ENCODE measurements at places on chromosomes 7 and 10.
A peak's percentile ranks its signal among the peaks of the same experiment; 100 is the strongest.

- peak; percentile 46 for DNase-seq
Observed at GRCh38 chr10:329361-330099, 194.3 kb downstream of the ZMYND11 start.

- DNase-seq, result peak; percentile 11
Observed at GRCh38 chr7:7970237-7970530, 1.6 kb downstream of the GLCCI1 start.

DNA sequence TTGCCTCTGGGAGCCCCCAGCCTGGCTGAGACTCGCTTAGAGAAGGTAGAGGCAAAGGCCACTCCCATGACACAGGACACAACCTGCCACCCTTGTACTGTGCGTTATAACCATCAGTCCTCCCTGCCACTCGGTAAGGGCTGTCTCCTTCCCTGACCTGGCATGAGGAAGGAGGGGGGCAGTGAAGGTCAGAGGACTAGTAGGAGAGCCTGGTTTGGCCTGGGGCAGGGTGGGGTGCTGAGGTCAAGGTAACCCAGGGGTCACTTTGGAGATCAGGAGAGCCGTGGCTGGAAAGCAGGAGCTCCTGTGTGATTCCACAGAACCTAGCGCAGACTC is 6.9 kb upstream of the TNRC18 start:
- no peak for DNase-seq

DNA sequence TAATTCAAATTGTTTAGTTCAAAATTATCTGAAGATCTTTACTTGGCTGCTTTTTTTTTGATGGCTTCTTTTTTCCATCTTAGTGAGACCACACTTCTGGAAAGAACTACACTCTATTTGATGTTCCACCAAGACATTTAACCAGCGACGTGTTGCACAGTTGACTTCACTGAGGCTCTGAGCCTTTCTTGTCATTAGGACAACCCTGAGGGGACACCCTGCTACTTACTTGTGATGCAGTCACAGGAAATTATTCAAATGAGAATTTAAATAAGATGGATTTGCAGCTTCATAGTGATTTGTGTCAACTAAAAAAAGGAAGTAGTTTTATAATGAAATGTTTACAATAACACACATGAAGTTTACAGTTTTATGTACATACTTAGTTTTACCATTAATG is 25.6 kb upstream of the PIK3CG start:
- no peak for DNase-seq

DNA sequence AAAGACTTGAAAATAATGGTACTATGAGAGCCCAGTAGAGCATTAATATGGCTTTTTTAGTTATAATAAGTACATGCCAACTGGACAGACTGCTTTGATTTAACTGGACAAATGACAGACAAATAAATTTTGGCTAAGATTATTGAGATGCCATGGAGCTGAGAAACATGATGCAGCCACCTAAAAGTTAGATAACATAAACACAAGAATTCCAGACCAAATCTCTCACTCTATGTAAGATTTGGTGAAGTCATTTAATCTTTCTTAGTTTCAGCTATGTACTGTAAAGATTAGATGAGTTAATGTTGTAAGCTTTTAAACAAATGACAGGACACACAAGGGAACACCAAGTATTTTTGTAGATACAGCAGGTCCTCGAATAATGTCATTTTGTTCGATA is 118.2 kb downstream of the CACNA2D1 start:
- DNase-seq, result no peak

DNA sequence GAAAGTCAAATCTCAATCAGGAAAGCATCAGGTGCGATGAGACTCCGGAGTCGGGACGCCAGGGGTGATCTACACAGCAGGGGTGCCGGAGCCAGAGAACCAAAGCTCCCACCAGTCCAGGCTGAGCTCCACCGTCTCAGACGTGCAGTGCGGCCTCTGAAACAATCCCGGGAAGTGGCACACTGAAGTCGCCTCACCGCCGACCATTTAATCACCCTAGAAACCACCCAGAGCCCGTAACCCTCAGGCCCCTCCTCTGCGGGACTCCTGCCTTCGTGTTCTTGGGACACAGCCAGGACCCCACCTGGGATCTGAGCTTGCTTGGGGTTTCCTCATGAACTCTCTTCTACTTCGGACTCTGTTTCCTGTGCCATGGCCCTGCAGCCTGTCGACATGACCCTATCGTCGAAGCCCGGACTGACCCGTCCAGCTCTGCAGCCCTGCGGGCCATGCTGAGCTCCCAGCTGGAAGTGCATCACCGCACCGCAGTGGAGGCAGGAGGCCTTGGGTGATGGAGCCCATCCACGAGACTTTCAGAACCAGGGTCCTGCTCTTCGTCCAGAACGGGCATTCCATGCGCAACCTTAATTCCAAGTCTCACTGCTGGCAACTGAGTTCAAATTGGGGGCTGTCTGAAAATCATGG is 266.4 kb downstream of the PTPRN2 start:
- no peak for DNase-seq

DNA sequence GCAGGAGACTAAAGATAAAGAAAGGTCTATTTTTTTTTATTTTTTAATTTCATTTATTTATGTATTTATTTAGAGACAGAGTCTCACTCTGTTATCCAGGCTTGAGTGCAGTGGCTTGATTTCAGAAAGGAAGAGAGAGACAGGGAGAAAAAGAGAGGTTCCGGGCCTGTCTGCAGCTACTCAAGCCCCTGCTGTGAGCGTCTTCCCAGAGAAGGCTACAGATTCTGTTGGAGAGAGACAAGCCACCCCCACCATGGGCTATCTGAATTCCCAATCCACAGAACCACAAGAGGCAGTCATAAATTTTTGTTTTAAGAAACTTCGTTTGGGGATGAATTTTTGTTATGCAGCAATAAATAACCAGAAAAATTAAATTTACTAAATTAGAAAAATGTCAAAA is 68.1 kb downstream of the CALN1 start:
- DNase-seq, result no peak

GRCh38 chr10:94133239-94133638 is 139.5 kb downstream of the PLCE1 start:
- no peak for DNase-seq

DNA sequence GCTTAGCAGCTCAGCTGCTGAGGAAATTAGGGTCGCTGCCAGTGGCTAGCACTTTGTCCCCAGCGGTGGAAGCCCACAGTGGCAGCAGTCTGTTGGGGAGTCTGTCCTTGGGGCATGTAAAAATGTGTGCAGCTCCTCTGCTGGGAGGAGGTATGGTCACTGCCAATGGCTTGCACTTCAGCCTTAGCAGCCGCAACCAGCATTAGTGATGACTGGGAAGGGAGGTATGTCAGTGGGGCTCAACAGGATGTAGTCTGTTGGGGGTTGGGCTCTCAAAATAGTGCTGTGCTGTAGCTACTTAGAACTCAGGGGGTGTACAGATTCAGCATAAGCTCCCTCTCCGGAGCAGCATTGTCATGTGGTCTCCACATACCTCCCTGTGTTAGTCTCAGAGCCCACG is 189.9 kb downstream of the ZEB1 start:
- no peak for DNase-seq

DNA sequence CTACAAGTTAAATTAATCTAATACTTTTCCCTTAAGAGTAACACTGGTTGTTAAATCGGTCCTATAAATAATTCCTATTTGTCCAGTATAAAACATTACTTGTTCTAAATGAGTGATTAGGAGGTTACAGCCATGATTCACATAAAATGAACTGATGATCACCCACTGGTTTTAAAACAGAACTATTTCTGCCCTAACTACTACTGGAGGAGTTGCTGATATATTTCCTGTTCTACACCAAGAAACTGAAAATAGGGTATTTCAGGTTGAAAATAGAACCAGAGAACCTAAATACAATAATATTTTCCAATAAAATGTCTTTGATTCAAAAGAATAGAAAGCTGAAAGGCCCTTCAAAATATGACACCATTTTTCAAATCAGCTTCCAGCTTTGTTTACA is 30.9 kb downstream of the DNAJC1 start:
- no peak for DNase-seq

GRCh38 chr7:50803359-50804337 is 21.0 kb upstream of the GRB10 start:
- no peak for DNase-seq

DNA sequence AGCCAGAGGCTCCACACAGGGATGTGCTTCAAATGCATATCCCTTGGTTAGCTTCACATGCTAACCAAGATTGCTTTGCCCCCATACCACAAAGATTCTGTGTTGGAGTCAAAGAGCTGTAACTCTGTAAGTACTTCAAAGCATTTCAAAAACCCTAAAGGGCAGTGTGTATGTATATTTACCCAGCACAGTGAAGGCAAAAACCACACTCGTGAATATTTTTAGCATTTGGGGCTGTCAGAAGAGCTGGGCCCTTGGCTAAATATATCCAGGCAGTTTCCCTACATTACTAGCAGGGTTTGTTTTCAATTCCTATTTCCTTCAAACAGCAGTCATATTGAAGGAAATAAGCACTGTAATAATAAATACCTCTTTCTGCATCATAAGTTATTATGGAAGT is 84.2 kb upstream of the STEAP1B start:
- DNase-seq, result no peak

- no peak for DNase-seq
Observed at GRCh38 chr10:125114761-125115391, 45.5 kb downstream of the CTBP2 start.

- DNase-seq, result peak; percentile 66
Observed at GRCh38 chr10:6416892-6417512, 163.1 kb downstream of the PRKCQ start.

- DNase-seq, result peak; percentile 32
Observed at GRCh38 chr10:35378541-35379210, 42.4 kb downstream of the CCNY start.

- DNase-seq, result no peak
Observed at GRCh38 chr7:12864470-12865046, 177.1 kb downstream of the ARL4A start.

DNA sequence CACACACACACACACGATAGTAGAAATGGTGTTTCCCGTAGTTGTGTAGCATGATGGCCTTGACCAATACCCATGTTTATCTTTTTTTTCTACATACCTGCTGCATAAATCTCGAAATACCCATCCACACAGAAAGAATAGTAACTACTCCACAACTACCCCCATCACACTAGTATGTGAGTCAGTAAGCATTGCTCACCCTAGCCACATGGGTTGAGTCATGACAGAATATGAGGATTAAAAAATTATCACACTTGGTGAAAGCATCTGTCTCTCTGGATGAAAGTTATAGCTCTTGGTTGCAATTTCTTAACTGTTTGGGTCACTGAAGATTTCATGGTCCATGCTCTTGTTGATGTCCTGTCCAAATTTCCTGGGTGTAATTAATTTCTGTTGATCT is 103.4 kb upstream of the MDFIC start:
- DNase-seq, result peak; percentile 82

DNA sequence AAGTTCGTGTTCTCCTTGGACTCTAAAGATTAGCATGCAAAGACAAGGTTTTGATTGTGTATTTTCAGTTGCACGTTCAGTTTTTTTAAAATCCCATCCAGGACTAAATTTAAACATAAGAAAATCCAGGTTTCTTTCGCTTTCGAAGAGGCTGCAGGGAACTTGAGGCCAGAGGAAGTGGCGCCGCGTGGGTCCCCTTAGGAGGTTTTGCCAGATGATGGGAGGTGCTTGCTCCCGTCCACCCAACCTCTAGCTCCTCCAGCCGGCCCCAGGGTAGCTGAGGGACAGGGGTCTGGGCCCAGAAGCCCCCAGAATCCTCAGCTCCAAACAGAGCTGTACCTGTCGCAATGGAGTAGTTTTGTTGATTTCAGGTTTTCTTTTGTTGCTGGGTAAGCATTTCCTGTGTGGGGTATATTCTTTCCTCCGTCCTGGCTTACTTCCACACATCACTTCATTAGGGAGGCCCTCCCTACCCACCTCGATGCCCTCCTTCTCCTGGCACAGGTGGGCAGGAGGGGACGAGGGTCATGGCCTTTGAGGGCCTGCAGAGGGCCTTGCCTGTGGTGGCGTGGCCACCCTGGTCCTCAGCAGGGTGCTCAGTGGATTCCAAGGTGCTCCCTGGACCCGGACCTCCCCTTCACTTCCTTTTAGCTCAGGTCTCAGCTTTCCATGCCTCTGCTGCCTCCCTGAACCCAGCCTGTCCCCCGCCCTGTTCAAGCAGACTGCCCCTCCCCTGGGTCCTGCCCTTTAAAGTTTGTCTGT is 32.6 kb downstream of the LHPP start:
- peak; percentile 16 for DNase-seq

DNA sequence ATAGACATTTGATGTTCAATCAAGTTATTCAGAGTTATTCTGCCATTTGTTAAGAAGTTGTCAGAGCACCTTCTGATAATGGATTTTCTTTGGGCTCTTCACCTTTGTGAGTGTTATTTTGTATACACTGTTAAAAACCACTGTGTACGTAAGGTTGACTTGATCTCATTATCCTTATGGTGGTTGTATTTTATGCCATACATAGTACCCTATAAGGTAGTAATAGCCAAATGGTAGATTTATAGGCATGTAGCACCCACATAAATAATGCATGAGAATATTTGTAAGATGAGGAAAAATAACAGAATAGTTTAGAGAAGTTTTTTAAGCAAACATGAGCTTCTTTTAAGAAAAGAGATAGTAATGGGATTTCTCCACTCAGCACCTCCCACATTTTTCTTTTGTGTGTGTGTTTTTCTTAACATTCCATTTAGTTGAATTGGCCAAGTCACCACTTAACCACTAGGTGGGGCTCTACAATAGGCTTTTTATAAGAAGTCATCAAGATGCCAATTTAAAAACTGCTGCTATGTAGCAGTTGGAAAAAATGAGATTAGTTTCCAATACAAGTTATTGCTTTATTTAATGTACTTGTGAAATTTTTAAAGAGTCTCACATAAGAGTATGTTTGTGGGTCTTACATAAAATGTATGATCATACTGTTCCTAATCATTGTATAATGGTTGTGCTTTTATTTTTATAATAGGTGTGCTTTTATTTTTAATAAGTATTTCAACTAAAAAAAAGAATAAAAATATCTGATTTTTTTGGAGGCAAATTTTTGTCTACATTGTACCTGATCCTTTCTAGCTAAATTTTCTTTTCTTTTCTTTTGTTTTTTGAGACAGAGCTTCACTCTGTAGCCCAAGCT is 41.1 kb upstream of the STMP1 start:
- DNase-seq, result peak; percentile 54

DNA sequence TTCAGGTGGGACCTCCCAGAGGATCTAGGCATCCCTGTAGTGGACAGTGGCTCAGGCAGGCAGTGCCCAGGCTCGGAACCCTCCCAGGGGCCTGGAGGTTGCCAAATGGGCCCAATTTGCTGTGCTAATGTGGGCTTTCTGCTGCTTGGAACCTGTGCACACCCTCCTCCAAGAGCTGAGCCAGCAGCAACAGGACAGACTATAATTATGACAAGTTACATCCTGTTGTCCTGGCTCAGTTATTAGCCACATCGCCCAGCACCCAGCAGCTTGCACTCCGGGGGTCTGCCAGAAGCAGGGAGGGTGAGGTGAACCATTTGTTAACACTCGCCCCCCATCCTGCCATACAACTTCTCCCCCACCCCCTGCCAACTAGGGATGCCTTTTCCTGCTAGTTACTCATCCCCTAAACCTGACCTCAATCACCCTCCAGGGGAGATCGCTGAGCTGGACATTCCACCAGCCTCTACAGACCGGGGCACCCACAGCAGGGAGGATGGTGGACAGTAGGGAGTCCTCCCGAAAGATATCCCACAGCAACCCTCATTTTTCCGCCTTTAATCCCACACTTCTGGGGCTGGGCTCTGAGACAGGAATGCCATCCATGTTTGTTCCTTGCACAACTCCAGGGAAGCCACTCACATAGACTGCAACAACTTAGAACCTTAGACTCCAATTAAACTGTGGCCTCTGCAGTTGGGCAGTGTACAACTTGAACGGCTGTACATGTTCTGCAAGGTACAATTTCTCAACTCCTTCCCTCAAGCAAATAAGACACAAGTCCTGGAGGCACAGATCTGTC is 7.9 kb upstream of the MYL10 start:
- DNase-seq, result no peak
